ENCODE measurements at places on chromosomes 7 and 10.

DNA sequence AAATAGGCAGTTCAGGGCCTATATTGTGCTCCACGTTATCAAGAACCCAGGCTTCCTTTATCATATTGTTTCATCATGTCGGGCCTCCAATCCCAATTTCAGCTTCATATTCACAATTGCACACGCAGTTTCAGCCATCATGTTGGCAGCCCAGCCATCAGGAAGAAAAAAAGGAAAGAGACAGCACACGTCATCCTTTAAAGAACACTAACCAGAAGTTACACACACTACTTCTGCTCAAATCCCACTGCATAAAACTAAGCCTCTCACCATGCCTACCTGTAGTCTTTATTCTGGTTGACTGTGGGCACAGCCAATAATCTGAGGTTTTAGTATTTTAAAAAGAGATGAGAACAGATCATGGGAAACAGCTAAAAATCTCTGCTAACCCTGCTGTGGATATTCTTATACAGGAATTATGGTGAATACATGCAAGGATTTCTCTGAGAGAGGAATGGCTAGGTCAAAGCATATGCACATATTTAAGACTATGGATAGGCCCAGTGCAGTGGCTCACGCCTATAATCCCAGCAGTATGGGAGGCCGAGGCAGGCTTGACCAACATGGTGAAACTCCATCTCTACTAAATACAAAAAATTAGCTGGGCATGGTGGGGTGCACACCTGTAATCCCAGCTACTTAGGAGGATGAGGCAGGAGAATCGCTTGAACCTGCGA is 534.4 kb downstream of the ETV1 start:
- no peak for DNase-seq

DNA sequence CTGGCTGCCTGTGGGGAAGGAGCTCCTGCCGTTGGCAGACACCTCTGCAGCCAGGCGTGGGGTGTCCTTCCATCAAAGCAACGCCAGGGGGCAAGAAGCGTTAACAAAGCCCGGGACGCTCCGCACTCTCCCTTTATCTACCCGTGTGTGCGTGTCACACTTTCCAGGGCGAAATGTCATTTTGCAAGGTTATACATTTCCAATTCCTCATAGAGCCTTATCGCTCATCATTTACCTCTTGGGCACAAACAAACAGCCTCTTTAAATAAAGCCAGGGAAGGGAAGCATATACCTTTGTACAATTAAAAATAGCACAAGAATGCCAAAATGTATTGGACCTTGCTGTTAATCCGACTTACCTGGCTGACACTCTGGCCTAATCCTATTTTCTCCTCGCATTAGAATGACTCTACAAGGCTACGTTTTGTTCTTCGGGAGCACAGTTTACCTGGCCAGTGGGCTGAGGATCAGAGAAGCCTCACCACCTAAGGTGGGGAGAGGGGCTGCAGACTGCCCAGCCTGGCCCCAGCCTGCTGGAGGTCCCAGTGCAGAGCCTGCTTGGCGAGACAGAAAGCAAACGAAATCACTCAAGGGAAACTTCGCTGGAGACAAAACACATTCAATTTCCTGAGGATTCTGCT is 77.6 kb upstream of the EN2 start:
- peak; percentile 73 for DNase-seq

DNA sequence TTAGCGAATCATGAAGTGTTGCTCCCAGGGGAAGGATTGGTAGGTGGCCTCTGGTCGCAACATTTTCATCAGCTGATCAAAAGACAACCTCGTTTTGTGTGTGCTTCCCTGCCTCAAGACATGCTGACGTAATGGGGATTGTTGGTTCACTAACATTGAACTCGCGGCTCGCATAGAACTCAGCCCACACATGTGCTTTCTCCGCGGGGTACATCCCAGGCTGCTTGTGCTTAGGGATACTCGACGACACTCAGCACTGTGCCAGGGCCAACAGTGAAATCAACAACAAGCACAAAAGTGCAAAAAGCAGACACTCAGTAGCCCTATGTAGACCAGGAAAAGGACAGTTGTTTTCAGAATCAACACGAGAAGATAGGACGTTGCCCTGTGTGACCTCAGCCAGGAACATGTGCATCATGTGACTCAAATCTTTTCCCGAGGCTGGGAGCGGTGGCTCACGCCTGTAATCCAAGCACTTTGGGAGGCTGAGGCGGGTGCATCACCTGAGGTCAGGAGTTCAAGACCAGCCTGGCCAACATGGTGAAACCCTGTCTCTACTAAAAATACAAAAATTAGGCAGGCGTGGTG is 20.8 kb downstream of the WIPI2 start:
- DNase-seq = no peak

DNA sequence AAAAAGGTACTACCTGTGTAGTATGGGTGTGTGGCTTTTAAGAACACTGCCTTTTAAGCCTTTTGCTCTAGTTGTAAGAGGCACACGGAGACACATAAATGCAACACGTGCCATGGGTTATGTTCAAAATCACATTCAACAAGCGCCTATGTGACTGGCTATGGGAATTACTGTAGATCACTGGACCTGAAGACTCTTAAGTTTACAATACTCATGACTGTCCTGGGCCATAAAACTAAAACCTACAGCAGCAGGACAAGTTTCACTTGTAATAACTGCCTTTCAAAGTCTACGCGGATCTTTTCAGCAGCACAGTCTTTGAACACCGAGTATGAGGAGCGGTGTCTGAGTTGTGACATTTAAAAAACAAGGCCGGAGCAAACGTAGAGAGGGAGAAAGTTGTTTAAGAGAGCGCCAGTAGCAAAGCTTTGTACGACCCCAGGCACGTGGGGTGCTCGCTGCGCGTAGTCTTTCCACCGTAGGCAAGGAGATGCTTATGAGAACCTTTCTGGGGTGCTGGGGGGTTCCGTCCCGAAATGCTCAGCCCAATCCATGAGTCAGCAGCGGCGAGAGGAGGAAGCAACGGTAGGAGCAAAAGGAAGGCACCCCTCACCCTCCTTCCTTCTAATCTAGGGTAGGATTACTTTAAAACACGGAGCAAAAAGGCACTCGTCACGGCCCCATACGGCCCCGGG is 662 bp downstream of the DNAJC2 start:
- peak; percentile 44 for DNase-seq

DNA sequence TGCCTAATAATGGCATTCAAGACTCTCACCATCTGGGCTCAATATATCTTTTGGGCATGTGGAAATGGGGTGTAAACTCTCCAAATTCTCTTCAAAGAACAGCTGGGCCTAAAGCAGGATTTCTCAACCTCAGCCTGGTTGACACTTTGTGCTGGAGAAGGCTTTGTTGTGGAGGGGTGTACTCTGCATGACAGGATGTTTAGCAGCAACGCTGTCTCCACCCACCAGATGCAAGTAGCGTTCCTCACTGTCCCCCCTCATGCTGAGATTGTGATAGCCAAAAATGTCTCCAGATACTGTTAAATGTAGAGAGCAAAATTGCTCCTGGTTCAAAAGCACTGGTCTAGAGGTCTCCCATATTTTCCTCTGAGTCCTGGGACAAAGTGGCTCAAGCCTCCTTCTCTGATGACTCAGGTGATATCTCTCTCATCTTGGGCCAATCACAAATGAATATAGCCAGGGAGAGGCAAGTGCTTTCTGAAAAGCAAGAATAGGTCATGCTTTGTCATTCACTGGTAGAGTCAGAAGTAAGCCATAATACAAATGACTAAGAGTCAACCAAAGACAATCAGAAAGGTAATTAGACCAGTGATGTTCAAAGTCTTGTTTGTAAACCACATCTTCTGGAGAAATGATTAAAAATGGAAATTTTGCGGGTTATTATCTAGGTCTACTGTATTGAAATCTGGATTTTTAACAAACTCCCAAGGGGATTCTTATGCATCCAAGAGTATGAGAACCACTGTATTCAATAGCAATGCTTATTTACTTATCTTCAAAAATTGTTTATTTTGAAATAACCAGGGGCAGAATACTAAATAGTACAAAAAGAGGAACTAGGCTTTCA is 330.8 kb downstream of the PTEN start:
- DNase-seq = peak; percentile 42

GRCh38 chr7:111639934-111640333 is 77.6 kb upstream of the IMMP2L start:
- peak; percentile 71 for DNase-seq

GRCh38 chr10:77007834-77008233 is 629.8 kb downstream of the KCNMA1 start:
- DNase-seq = peak; percentile 39

DNA sequence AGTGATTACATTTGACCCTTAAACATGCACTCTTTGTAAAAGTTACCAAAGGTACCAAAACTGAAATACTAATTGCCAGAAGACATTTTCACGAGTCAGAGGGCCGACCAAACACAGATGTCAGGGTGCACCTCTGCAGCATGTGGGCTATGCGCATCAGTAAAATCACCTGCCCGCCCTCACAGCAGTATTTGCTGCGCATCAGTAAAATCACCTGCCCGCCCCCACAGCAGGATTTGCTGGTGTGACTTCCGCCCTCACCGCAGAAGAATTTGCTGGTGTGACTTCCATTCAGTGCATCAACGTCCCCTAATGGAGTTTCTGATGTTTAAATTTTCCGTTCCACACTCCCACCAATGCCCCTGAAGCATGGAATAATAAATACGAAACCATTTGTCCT is 202.9 kb downstream of the PTPRN2 start:
- no peak for DNase-seq

DNA sequence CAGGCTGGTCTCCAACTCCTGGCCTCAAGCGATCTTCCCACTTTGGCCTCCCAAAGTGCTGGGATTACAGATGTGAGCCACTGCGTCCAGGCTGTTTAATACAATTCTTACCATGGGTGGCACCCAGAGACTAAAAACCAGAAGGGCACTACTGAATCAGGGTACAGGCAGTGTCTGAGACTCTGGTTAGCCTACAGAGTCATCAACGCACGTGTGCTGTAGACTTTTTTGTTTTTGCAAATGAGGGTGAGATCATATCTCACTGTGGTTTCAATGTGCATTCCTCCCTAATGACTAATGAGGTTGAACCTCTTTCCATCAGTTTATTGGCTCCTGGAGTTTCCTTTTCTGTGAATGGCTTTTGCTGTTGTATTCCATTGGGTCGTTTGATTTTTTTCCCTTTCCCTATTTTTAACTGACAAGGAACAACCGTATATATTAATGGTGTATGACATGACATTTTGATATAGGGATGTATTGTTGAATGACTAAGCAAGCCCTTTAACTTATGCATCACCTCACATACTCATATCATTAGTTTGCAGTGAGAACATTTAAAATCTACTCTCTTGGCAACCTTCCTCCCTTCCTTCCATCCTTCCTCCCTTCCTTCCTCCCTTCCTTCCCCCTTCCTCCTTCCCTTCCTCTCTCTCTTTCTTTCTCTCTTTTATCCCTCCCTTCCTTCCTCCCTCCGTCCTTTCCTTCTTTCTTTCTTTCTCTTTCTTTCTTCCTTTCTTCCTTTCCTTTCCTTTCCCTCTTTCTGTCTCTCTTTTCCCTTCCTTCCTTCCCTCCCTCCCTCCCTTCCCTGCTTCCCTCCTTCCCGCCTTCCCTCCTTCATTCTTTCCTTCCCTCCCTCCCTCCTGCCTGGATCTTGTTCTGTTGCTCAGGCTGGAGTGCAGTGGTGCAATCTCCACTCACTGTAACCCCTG is 9.3 kb upstream of the TMEM270 start:
- peak; percentile 93 for DNase-seq

- no peak for DNase-seq
Observed at GRCh38 chr7:49563693-49564378, 209.6 kb upstream of the VWC2 start.

DNA sequence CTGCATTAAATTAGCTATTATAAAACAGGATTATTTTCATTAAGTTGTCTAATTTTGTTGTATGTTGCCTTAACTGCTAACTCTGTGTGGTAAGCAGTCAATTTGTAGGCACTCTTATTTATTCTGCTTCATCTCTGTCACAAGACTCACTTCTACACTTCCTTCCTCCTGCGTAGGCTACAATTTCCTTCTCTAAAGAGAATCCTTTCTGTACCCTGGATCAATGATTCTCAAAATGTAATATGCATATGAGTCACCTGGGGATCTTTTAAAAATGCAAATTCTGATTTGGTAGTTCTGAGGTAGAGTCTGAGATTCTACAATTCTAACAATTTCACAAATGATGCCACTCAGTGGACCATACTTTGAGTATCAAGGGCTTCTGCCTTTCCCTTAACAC is 4.4 kb upstream of the UBE2D1 start:
- DNase-seq = no peak

- DNase-seq = peak; percentile 59
Observed at GRCh38 chr10:100359529-100360150, 12.6 kb downstream of the SCD start.

- no peak for DNase-seq
Observed at GRCh38 chr7:76216381-76217082, 14.8 kb downstream of the SRRM3 start.

- no peak for DNase-seq
Observed at GRCh38 chr10:81969136-81969535, 94.1 kb downstream of the NRG3 start.

GRCh38 chr10:24873281-24873683 is 79.1 kb downstream of the PRTFDC1 start:
- DNase-seq = peak; percentile 97

- no peak for DNase-seq
Observed at GRCh38 chr10:27911539-27911938, 87.3 kb downstream of the ODAD2 start.

DNA sequence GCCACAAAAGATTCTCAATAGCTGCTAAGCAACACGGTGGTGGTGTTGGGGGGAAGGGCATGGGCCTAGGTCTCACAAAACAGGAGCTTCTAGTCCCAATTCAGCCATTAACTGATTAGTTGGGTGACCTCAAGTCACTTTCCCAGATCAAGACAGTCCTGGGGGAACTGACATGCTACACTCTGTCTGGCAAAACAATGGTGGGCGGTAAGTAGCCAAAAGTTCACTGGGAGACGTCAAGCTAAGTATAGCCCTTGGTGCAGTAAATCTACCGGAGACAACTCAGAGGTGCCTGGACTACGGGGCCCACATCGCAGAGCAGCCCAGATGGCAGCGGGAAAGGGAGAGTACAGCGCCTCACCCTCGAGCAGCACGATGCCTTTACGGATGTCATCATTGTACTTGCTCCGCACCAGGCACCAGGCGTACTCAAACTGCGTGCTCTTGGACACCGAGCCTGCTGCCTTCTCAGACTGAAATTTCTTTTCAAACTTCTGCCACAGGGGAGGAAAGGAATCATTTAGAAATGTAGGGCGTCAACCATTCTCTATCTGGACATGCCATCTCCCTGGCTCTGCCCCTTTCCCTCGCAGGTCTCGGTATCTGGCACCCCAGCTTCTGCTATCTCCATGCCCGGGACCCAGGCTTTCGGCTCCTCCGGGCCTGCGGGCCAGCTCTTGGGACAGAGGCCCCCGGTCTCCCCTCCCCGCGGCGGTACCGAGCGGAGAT is 1.1 kb downstream of the FIS1 start:
- peak; percentile 51 for DNase-seq

- peak; percentile 25 for DNase-seq
Observed at GRCh38 chr7:137846827-137847567, at the start of gene DGKI. DGKI (minus strand) TSS chr7:137846974.

DNA sequence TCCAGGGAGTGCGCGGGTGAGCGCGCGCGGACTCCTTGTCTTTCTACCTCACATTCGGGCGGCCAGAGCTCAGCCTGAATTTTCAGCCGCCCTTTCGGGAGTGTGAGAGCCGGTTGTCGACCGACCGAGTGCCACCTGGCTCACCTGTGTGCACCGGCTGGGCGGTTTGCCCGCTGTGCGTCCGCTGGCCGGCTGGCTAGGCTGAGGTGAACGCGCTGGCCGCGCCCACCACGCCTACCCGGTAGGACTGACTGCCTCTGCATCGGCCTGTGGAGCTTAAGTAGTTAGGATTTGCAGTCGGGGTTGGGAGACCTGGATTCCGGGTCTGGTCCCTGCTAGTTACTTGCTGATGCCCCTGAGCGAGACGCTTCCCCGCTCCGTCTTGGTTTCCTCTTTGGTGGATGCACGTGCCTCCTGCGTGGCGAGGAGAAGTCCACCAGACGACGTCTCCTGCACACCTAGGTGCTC is 553 bp downstream of the TSPAN15 start:
- no peak for DNase-seq

All from cardiac fibroblast (primary cell).